ENCODE measurements at places on chromosomes 6 and 20.

- no peak for DNase-seq
Measured at GRCh38 chr6:158780988-158781691, 38.0 kb downstream of the EZR start.

DNA sequence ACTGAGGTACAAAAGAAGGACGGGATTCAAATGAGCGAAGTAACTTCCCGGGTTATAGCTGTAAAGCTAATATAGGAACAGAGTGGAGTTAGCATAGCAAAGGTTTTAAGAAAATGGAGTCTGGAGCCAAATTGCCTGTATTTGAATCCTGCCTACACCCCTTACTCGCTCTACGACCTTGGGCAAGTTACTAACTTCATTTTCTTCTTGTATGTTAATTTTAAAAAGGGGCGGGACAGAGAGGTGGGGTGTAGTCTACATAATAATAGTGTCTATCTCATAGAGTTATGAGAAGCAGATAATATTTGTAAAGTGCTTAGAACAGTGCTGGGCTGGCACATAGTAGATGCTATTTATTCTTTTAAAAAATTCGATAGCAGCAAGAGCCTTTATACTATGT, 705 bp downstream of the ZSCAN23 start:
- DNase-seq: no peak

DNA sequence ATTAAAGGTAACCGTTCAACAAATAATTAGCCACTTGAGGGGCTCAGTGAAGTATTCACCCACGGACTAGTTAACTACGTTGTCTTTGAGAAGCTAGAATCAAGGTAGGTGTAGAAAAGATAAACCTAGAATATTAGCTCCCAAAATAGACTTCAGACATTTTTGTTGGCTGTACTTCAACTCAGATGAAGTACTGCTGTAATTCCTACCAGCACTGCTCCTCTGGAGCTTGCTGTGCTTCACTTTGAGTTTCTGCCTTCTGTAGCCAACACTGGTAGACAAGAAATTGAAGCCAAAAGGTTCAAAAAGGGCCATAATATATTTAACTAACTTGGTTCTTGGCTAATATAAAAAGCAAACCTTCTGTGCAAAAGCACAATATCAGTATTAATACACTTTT, 18.8 kb upstream of the SDHAF4 start:
- DNase-seq: no peak

DNA sequence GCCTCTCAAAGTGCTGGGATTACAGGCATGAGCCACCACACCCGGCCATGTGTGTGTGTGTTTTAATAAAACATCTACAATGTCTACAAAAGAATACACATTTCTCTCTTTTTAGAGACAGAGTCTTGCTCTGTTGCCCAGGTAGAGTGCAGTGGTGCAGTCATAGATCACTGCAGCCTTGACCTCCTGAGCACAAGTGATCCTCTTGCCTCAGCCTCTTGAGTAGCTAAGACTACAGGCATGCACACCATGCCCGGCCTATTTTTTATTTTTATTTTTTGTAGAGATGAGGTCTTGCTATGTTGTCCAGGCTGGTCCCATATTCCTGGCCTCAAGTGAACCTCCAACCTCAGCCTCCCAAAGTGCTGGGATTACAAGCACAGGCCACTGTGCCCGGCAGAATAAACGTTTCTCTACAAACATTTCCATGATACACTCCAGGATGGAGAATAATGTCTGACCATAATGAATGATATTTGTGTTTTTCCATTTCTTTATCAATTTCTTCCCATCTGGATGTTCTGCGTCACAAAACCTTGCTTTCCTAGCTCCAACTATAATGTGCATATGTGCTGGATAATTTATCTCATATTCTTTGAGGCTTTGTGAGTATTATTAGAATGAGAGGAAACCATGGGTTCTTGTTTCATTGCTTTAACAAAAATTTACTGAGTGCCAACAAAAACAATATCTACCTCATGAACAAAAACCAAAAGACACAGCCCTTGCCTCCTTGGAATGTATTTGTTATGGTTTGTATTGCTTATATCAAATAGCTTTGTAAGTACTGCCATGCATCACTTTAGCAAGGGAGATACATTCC, 28.6 kb upstream of the CCN2 start:
- no peak for DNase-seq

- DNase-seq: no peak
Measured at GRCh38 chr6:56004426-56004825, 129.0 kb upstream of the BMP5 start.

DNA sequence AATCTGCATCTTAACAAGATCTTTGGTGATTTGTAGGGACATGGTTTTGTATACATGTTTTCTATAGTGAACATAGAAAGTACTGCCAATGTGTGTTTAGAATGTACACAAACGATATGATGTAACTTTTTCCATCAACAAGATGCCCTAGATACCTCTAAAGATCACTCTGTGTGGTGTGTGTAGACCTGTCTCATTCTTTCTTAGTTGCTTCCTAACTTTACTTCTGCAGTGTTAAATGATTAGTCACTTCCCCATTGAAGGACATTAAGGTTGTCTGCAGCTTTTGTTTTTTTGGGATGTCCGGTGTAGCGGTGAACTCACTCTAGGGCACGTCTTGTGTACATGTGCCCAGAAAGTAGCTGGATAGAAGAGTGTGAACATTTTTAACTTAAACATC, 35.9 kb downstream of the CDYL start:
- DNase-seq: no peak

DNA sequence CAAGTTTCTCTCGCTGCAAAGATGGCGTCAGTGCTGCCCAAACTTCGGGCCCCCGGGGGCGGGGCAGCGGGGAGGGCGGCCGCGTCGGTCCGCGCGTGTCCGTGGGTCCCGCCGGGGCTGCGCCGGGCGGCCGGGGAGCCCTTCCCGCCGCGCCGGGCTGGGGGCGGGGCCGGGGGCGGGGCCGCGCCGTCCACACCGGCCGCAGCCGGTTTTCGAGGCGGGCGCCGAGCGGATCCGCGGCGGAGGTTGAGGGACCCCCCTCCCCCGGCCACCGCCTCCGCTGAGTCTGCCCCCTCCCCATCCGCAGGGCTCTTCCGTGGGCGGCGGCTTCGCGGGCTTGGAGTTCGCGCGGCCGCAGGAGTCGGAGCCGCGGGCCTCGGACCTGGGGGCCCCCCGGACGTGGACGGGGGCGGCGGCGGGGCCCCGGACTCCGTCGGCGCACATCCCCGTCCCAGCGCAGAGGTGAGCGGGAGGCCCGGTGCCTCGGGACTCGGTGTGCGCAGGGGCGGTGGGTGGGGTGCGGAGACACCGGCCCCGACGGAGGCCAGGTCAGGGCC, 572 bp downstream of the SLC2A4RG start:
- peak; percentile 44 for DNase-seq

- no peak for DNase-seq
Measured at GRCh38 chr20:43991261-43991660, 76.6 kb downstream of the TOX2 start.

DNA sequence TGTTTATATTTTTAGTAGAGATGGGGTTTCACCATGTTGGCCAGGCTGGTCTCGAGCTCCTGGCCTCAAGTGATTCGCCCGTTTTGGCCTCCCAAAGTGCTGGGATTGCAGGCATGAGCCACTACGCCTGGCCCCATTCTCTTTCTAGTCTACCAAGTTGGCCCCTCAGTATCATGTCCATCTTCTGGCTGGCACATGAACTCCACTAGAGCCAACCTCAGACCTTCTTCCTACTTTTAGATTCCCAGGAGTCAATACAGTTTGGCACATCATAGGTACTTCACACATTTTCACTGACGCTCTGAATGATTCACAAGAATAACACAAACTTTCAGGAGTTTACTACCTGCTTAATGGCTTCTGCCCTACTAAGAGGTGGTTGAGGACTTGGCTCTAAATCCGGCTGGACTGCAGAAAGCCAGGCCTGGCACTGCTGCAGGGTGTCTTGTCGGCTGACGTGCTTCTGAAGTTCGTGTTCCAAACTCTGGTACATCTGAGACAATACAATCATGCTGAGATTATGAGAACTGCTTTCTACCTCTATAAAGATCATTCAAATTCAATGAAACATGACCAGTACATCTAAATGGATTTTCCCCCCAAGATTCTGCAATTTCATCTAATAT, 293.3 kb downstream of the SYNE1 start:
- DNase-seq: no peak

DNA sequence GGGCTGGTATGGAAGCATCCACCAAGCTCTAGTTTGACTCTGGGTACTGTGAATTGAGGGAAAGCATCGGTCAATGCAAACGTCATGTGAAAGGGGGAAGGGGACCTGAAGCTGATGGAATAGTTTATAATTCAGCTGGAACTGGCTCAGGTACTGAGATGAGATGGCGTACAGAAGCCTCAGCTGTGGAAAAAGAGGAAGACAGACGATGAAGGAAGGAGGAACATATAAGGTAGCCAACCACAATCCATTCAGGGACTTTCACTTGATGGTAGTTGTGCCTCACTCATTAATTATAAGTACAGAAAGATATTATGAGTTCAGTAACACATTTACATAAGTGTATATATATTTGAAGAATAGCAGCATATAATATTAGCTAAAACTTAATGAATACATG, 2.7 kb downstream of the CALHM5 start:
- no peak for DNase-seq

DNA sequence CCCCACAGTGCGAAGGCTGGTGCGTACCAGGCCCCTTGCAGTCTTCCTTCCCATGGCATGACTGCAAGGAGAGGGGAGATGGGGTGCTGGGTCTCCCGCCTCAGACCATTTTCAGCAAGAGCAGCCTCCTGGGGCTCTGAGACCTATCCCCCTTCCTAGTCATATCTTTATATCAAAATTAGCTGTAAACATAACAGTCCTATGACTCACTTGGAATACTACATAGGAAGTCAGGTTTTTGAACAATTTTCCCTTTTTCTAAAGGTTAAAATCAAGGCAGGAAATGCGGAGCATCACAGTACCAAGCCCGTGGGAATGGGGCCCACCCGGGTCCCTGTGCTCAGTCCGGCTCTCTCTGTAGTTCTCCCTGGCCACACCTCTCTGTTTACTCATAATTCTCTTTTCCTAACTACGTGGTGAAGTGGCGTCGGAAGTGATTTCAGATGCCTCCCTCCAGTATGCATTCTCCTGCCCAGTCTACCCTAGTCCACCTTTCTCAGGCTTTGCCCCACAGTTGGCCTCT, 109.8 kb upstream of the TMEM170B start:
- no peak for DNase-seq

DNA sequence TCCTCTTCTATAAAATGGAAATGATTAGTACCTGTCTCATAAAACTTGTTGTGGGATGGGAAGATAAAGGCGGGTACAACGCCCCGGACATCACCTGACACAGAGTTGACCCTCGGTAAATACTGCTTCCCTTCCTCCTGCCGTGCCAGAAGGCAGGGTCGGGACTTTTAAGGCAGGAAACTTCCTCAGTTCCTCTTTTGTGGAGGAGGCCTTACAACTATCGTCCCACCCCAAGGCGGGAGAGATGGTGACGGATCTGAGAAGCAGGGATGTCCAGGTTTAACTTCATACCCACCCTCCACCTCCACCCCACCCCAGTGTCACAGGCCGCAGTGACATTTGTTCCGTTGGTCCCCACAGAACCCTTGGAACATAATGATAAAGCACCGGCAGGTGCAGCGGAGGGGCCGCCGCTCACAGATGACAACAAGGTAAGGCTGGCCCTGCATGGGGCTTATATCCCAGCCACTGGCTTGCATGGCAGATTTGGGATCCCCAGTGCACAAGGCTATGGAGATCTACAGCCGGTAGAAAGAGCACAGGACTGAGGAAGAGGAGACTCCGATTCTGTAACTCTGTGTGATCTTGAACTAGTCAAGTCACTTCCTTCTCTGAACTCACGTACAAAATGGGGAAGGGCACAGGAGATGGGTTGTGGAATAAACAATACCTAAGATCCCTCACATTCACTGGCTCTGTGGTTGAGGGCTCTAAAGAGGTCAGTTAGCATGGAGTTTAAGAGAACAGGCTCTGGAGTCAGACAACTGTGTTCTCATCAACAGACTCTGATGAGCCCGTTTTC, 764 bp downstream of the DNTTIP1 start:
- DNase-seq: no peak

DNA sequence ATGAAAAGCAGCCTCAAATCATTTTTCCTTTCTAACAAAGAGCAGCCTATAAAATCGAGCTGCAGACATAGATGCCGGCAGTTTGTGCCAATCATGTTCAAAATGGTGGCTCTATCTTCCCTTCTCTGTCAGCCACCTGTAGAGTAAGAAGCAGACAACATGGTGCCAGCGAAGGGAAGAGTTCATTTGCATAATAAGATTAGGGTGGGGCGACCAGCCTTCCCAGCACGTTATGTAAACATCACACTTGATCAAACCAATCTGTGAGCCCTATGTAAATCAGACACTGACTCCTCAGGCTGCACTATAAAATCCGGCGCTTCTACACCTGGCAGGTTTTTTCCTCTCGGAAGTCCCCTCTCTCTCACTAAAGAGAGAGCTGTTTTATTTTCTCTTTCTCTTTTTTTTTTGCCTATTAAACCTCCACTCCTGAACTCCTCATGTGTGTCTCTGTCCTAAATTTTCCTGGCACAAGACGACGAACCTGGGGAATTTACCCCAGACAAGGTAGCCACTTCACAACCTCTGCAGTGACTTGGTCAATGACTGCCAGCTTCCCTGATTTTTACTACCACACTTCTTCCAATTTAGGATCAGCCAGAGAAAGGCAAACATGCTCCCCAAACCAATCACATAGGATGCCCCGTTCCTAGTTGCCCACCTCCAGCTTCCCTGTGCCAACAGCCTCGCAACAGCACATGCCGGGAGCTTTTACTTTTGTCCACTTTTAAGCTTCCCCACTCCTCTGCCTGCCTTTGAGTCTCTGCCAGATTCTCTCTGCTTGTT, 12.9 kb downstream of the TPMT start:
- DNase-seq: no peak

GRCh38 chr20:22586645-22587310, 2.4 kb upstream of the FOXA2 start:
- DNase-seq: peak; percentile 60

DNA sequence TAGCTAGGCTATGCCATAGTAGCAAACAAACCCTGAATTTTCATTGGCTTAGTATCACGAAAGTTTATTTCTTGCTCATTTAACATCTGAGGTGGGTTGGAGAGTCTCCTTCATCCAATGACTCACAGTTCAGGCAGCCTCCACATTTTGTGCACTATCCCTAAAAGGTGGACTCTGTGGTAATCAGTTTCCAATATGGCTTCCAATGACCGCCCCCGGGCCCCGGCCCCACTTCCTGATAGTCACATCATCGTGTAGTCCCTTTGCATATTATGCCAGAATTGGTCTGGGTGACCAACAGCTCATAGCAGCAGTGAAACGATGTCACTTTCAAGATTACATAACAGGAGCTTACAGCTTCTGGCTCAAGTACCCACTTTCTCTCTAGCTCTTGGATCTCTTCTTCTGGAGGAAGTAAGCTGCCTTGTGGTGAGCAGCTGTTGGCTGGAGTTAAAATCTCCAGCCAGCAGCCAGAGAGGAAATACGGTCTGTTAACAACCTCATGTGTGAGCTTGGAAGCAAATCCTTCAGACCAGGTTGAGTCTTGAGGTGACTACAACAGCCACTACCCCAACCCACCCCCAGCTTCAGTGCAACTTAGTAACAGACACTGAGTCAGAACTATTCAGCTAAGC, 7.8 kb downstream of the HCRTR2 start:
- DNase-seq: no peak

- no peak for DNase-seq
Measured at GRCh38 chr20:34843421-34843820, 18.0 kb upstream of the NCOA6 start.

- DNase-seq: no peak
Measured at GRCh38 chr6:79621579-79621978, 9.6 kb upstream of the SH3BGRL2 start.

Measured in stimulated activated CD8-positive, alpha-beta memory T cell treated with anti-CD3 and anti-CD28 coated beads, Interleukin-4, amount 100 ng/mL, for 48 hours (primary cell).